ENCODE measurements at places on chromosomes 11 and 22.

DNA sequence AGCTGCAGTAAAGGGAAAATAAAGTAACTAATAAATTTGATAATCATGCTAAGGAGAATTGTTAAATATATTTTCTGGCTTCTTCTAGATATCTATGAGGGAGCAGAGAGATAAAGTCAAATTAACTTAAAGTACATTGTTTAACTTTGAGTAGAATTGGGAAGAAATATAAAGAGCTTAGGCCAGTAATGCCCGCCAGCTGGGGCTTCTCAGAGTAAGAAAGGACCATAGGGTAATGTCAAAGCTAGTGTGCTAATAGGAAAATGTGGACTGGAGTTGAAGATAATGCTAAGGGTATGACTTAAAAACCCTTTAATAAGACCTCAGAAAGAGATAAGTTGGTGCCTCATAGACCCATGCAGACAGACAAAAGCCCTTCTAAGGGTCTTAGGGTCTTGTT is 411.6 kb upstream of the ANO3 start:
- DNase-seq, result no peak

DNA sequence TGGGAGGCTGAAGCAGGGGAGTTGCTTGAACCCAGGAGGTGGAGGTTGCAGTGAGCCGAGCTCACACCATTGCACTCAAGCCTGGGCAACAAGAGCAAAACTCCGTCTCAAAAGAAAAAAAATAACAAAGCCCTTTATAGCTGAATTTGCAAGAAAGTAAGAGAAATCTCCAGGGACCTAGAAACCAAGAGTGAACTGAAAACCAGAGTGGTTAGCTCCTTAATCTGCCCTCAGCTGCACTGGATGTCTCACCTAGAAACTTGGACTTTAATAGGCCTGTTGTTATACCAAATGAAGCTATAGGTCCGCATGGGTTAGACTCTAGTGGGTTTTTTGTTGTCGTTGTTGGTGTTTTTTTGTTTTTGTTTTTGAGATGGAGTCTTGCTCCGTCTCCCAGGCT is 4.1 kb downstream of the NEU3 start:
- no peak for DNase-seq

DNA sequence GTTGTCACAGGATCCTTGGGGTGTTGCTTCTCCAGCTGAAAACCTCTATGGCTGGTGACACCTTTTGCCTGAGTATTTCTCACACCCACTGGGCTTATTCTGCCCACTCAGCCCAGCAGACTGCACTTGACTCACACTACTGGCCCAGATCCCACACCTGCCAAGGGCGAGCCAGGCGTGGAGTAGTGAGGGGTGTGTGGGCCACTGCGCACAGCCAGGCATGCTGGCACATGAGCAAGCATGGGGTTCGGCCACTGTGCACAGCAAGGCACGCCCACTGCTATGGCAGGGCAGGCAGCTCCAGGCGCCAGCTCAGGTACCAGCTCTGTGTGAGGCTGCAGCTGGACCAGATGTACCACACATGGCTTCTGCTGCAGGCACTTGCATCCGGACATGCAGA is 116.5 kb upstream of the MTNR1B start:
- no peak for DNase-seq

GRCh38 chr11:44946263-44946662 is 4.4 kb downstream of the TP53I11 start:
- DNase-seq, result no peak

GRCh38 chr11:501001-501682 is 5.9 kb downstream of the RNH1 start:
- DNase-seq, result no peak

DNA sequence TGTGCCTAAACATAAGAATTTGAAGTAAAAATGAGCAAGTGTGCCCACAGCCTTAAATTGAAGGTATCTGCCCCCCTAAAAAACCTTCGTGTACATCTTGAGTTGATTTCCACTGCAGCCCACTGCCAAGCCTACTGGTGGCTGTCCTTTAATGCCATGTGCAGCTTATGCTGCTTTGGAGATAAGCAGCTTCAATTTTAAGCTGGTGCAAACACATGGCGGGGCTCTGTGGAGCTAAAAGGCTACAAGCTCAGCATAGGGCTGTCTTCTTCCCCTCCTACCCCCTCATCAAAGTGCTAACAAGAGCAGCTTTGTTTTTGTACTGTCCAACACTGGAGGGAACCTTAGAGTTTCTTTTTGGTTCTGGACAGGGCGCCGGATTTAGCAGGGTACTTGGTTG is 128.5 kb upstream of the LMO1 start:
- DNase-seq, result no peak

- DNase-seq, result no peak
These were observed 27.9 kb downstream of the SBF1 start for GRCh38 chr22:50446708-50447575.

Measured in activated T-cell treated with anti-CD3 and anti-CD28 coated beads for 48 hours (primary cell).